ENCODE measurements at places on chromosomes 6 and 20.

DNA sequence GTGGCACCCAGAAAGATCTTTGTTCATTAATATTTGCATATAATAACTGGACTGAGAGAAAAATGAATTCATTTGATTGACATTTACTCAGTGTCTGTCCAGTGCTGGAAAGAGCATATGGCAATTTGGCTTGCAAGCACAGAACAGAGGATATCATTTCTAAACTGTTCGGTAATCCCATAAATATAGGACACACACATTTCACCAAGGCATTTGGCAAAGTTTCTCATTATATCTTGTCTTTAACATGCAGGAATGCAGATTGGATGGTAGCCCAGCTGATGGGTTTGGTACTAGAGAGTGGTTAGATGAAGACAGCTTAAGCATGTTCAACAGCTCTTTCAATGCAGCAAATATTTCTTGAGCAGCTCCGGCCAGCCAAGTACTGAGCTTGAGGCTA is 259.2 kb downstream of the PRKN start:
- no peak for DNase-seq

GRCh38 chr20:1805161-1805581 is 90.0 kb upstream of the SIRPA start:
- DNase-seq = no peak

GRCh38 chr6:35718911-35719381 is 17.9 kb upstream of the ARMC12 start:
- peak; percentile 51 for DNase-seq

GRCh38 chr6:158767709-158768108 is 51.5 kb downstream of the EZR start:
- no peak for DNase-seq

DNA sequence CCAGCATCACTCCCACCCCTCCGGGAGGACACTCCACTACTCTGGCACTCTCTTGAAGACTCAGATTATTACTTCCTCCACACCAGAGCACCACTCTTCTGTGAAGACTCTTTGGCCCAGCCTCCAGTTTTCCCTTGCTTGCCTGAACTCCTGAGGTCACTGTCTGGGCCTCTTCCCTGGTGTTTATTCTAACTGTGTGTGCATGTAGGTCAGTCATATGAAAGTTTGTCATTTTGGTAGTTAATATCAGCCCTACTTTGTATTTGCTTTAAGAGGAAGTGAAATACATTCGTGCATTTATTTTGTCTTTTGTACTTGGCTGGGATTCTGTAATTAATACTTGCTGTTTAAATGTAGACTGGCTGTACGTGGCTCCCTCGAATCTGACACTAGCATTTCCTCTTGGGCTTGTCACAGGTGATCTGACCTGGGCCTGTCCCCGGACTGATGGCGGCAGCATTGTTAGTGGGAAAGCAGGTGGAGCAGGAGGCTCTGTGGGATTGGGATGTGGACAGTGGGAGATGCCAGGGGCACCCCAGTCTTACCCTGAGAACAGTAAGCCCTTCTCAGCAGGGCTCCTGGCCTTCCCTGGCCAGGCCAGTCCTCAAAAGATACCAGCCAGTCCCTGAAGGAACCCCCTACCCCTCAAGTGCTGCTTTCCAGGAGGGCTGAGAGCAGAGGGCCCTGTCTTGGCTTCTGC is 350.5 kb downstream of the CDC5L start:
- DNase-seq = no peak

- DNase-seq = no peak
Observed at GRCh38 chr6:126086560-126086959, 100.2 kb downstream of the TRMT11 start.

DNA sequence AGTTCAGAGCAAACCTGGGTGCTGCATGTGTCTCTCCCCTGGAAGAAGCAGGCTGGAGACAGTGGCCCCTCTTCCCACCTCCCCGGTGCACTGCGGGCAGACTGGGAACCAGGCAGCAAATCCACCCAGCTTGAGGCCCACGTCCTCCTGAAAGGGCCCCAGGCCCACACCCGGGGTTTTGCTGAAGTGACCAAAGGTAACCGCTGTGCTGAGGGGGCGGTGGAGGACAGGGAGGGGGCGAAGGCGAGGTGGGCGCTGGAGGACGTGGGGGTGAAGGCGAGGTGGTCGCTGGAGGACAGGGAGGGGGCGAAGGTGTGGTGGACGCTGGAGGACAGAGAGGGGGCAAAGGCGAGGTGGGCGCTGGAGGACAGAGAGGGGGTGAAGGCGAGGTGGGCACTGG is 1.8 kb upstream of the BIRC7 start:
- no peak for DNase-seq

- DNase-seq = no peak
Observed at GRCh38 chr6:12693122-12693521, 23.4 kb upstream of the PHACTR1 start.

DNA sequence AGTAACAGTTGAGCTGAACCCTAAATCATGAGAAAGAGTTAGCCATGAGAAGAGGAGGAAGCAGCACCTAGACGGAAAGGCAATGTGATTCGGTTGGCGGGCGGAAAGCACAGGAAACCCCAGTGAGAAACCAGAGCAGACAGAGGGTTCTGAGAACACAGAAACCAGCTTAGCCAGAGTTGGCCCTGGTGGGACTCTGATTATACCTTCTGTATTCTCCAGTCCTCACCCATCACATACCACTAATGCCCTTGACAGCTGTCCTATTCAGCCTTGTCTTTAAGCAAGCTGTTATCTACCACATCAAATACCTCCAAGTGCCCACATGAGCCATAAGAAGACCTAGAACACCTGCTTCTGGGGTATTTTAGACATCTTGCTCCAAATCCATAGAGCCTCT is 58.9 kb upstream of the LRRC1 start:
- DNase-seq = no peak

DNA sequence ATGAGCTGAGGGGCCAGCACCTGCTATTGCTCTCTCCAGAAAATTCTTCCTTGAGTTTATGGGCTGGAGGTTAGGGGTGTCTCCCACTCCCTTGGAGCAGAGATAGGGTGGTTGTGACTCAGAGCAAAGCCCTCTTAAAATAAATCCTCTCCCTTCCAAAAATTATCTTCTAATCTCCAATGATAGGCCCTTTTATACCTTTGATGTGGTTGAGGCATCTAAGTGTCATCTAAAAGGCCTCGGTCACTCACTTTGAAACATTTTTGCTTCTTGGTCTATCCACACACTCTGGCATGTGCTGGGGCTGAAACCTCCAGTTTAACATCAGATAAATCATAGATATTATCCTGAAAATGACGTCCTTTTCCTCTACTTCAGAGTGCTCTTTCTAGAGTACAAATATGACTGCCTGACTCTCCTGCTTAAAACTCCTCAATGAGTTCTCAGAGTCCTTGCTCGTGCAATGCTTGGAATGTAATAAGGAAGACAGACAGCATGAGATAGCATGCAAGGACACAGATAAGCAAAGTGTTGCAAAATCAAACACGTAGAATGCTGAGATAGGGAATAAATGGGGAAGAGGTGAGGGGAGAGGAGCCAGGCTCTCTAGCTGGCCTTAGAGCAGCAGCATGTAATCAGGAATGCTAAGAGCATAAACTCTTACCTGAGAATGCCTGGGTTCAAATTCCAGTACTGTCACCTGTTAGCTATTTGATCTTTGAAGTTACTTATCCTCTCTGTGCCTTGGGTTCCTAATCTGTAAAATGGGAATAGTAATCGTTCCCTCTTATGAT is 374.1 kb upstream of the CITED2 start:
- DNase-seq = no peak

DNA sequence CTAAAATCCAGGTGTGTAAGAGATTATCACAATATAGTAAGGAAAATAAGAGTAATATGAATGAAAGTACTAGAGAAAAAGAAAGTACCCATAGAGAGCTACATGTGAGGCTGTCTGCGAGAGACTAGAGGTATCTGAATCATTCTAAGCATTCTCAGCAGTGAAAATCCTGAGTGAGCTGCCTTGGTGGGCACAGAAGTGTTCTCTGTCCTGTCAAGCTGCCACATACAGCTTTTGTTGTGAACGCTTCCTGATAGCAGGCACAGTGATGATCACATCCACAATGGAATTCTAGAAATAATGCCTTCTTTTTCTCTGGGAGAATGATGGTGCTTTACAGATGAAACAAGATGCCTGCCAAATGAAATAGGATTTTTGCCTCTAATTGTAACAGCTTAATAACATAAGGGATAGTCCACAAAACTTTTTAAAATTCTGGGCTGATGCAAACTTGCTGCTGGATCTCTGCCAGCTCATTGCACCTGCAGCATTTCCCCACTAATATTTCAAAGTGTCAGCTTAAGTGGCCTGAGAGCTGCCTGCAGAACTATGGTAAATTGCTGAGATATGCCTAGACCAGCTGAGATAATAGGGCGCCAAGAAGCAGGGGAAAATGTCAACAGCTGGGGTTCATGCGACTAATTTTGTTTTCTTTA is 620.5 kb downstream of the DOK5 start:
- DNase-seq = no peak

- DNase-seq = no peak
Observed at GRCh38 chr20:50330504-50331313, 140.1 kb downstream of the CEBPB start.

DNA sequence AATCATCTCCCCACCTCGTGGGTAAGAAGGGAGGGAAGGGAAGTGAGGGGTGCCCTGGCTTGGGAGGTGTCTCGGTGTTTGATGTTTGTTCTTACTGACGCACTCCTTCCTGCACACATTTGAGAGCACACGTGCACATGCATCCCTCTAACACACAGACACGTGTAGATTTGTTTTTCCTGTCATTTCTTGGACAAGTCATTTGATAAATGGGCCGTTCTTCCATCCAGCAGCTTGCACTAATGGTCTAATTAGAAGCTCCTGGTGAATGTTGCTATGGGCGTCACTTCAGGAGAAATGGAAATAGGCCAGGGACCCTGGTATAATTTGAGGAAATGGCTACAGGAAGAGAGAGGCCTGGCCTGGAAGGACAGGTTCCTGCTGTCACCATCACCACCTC is 352.5 kb downstream of the CDH4 start:
- no peak for DNase-seq

DNA sequence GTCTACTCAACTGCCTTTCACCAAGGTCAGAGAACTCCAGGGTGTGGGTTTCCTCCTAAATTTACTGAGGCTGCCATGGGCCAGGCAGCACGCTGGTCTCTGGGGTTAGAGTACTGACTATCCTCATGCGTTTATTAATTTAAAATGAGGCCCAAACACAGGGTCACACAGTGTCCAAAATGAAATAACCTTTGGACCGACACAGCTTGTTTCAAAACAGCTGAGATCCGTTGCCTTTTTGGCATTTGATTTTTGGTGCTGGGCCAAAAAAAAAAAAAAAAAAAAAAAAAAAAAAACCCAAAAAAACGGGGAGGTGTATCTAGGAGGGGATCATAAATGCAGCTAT is 14.6 kb upstream of the TOX2 start:
- no peak for DNase-seq

DNA sequence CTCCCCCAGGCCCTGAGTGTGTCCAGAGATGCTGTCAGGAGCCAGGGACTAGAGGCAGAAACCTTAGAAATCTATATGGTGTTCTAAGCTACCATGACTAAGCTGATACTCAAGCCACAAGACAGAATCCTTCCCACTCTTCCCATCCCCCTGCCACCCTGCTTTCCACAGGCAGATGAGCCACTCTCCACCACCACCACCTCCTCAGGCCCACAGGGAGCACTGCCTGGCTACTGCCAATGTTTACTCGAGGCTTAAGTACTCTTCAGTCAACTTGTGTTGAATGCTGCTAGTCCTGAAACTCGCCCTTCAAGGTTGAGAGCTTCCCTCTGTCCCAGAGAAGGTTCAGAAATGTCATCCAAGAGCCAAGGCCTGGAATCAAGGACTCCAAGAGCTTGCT is 56.2 kb downstream of the CENPW start:
- no peak for DNase-seq

DNA sequence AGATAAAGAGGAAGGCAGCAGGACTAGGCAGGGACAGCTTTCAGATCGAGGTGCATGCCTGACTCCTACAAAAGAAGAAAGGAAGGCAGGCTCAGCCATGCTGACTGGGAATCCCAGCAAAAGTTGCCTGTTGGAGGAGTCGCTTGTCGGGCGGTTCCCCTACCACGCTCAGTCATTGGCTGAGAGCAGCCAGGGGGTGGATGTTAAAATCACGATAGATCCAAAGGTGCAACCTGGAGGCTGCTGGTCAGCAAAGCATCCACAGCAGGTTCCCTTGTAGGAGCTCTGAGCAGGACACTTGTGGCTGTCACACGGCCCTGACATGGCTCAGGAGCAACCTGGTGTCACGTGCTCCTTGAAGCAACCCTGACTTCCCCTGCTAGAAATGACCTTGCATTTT is 74.6 kb downstream of the ISM1 start:
- DNase-seq = no peak

DNA sequence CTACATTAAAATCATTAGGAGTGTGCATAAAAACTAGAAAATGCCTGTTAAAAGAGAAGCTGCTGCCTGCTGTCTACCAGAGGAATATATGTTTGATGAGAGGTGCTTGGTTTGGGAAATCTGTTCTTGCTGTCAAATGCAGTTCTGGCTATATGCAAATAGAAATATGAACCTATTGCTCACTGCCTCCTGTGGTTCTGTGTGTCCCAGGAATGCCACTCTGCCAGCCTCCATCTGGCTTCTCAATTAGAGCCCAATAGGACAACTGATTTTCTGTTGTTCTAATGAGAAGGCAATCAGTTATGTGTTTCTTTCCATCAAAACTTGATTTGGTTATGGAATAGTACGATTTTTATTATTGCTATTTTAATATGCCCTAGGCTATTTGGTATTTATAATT is 759.7 kb downstream of the HDGFL1 start:
- no peak for DNase-seq

- DNase-seq = no peak
Observed at GRCh38 chr6:142011156-142011555, 121.6 kb upstream of the GJE1 start.

- no peak for DNase-seq
Observed at GRCh38 chr6:148445620-148446019, 103.0 kb downstream of the SASH1 start.

DNA sequence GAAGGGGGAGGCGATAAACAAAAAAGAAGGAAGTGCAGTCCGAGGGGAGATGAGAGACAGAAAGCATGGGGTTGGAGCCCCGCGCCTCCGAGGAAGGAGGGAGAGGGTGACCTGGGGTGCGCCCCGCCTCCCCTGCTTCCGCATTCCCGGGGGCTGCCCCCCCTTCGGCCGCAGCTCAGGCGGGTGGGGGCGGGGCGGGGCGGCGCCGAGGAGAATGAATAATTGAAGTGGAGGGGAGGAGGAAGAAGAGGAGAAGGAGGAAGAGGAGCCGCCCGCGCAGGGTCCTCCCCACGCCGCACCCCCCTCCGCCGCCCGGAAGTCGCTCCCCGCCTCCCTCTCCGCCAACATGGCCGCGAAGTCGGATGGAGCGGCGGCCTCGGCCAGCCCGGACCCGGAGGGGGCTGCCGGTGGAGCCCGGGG is at the start of gene XKR7:
Gene XKR7, plus strand, starts transcription at position 322 of the 420 bp plus-strand sequence. Its CDS starts 25 bp downstream, at position 347.
- DNase-seq = no peak
